ENCODE measurements at places on chromosomes 12 and 14.

- no peak for DNase-seq
These were observed 285.1 kb upstream of the NOS1 start for GRCh38 chr12:117646520-117646919.

- DNase-seq = no peak
These were observed 450.6 kb downstream of the ZFP36L1 start for GRCh38 chr14:68342216-68342763.

DNA sequence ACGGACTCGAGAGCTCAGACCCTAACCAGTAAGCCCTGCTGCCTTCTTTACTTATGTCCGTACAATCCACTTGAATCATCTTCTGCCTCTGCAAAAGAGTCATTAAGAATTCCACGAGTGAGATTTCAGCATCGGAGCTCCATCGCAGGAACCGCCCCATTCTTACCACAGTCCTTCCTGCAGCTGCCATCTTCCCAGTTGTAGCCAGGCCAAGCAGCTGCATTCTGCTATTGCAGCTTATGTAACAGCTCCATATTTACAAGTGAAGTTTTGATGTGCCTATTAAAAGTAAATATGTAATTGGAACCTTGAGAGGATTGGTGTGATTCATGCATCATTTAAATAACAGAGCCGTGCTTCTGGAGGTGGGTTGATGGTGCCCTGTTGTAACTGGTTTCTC, 157.4 kb downstream of the KICS2 start:
- DNase-seq = no peak

- no peak for DNase-seq
These were observed 38.2 kb downstream of the SLC38A4 start for GRCh38 chr12:46787496-46788055.

DNA sequence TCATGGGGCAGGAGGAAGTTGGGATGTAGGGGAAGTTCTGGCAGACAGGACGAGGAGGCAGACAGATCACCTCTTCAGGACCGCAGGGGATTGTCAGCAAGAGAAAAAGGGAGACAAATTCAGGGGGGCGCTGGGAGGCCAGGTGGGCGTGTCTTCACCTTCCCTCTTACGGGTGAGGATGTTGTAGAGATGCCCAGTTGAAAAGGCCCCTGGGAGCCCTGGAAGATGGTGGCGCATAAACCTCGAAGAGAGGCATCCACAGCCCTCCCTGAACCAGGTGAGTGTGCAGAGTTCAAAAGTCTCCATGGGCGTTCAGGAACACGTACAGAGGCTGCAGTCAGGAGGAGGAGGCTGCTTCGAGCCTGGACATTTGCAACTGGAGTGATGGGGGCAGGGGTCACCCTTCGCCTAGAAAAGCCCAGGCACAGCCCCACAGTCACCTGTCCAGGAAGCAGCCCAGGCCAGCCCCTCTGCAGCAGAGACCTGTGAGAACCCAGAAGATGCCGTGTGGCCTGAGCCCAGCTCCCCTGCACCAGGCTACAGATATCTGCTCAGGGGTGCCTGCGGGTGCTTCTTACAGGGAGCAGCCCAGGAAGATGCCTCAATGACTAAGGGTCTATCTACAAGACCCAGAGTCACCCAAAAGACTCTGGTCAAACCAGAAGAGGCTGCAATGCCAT, 74.4 kb downstream of the PRIMA1 start:
- no peak for DNase-seq

- no peak for DNase-seq
These were observed 97.2 kb upstream of the BBS10 start for GRCh38 chr12:76445462-76445861.

DNA sequence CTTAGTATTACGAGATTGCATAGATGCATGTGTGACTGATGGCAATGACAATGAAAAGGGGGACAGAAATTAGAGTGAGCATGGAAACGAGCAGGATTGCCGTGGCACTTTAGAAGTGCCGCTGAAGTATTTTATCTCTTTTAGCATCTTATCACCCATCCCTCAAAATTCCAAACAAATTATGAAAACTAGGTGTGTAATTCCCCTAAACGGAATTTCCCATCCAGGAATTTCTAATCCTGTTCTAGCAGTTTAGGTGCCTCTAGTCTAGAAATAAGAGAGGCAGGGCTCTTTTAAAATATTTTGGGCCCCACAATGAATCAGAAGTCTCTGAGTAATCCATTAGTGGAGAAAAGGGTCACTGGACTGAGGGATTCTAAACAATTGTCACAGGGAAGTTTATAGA, 947 bp downstream of the TMEM52B start:
- DNase-seq = no peak

- peak; percentile 25 for DNase-seq
These were observed at the start of gene PYGL for GRCh38 chr14:50943943-50944646. Gene PYGL, minus strand, starts transcription at chr14:50944483. Its CDS starts 80 bp downstream, at chr14:50944403.

DNA sequence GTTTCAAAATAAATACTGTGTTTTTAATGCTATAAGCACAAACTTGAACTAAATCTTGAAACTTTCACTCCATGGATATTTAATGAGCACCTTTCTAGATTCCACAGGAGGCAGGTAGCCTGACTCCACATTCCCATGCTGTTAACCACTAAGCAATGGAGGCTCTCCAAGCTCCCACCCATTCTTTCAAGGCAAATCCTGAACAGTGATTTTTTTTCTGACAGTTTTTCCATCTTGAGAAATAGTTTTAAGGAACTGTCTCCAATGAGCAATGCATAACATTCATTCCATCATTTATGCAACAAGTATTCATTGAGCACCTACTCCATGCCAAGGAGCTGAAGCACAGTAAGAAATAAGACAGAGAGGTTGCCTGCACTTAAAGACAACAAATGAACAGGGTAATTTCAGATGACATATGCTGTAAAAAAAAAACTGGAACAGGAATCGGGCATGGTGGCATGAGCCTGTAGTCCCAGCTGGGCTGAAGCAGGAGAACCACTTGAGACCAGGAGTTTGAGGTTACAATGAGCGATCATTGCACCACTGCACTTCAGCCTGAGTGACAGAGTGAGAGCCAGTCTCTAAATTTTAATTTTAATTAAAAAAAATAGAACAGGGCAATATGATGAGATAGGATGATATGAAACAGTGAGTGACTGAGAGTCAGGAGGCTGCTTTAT, 102.3 kb upstream of the CPSF6 start:
- DNase-seq = no peak

DNA sequence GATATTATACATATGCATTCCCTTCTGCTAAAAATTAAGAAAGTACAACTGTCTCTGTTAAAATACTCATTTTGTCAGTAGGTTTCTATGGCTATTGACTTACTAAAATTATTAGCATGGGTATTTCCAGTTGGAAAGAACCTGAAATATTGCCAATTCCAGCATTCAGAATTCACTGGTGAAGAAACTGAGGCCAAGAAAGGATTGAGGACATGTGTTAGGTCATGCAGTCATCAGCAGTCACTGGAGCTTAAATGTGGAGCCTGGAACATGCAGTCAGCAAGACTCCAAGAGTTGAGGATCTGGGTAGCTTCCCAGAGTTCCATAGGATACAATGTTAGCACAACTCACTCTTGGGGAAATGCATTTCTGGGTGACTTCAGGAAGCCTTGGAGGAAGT, 1335.6 kb downstream of the AACS start:
- DNase-seq = no peak

- DNase-seq = no peak
These were observed 40.7 kb downstream of the LRRIQ1 start for GRCh38 chr12:85076688-85077430.

DNA sequence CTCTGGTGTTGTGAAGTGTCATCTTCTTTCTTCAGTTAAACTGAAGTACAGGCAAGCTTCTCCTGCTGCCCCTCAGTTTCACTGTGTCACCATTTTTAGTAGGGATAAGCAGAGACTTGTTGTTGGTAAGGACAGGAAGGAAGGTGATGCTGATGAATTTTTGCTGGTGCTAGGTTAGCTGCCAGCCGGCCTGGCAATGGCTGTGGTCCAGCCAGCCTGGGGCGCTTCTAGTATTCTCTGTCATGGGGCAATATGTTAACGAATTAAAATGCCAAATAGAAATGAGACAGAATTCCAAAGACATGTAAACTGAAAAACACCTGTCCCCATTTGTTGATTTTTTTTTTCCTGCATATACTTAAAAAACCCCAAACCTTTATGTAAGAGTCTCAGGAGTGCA, 602.9 kb downstream of the DIO2 start:
- no peak for DNase-seq

GRCh38 chr12:39368096-39368495, 74.8 kb downstream of the KIF21A start:
- DNase-seq = no peak

DNA sequence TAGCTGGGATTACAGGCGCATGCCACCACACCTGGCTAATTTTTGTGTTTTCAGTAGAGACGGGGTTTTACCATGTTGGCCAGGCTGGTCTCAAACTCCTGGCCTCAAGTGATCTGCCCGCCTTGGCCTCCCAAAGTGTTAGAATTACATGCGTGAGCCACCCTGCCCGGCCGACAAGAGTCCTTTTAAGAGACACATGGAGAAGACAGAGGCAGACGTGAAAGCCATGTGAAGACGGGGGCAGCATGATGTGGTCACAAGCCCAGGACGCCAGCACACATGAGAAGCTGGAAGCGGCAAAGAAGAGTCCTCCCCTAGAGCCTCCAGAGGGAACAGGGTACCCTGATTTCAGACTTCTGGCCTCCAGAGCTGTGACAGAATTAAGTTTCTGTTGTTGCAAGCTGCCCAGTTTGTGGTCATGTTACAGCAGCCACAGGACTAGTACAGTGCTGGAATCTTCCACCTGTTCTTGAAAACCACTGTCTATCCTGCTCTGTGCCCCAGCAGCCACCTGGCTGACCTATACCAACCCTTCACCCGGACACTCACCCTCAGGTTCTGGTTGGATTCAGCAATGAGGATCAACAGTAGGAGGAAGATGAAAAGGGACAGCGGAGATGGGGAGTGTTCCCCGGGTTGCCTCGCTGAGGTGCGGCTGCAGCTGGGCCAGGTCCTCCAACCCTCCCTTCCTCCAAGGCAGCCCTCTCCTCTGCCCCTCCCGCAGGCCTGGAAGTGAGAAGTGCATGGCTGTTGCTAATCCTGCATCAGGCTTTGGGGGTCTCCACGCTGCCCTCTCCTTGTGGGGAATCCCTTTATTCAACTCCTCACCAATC, 16.9 kb downstream of the VPS37B start:
- DNase-seq = no peak

DNA sequence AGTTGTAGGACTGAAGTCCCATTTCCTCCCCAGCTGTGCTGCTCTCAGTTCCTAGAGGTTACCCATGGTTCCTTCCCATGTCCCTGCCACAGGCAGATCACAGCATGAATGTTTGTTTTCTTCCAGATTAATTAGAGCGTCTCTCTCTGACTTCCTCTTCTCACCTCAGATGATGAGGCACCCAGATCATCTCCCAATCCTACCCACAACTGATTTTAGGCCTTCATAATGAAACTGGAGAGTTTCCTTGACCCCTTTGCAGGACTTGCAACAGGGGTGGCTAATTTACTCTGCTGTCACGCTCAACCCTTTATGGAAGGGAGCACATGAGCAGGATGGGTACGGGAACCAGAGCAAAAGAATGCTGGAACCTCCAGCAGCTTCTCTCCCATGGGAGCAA, 32.1 kb upstream of the TXNRD1 start:
- DNase-seq = no peak

DNA sequence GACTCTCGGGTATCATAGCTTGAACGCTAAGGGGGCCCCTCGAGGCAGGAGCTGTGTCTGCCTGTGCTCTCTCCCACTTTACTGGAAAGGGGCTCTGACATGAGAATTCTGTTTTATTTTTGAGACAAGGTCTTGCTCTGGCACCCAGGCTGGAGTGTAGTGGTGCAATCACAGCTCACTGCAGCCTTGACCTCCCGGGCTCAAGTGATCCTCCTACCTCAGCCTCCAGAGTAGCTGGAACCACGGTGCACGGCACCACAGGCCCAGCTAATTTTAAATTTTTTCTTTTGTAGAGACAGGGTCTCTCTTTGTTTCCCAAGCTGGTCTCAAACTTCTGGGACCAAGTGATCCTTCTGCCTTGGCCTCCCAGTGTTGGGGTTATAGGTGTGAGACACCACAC, 77.7 kb downstream of the PAPOLA start:
- DNase-seq = no peak

DNA sequence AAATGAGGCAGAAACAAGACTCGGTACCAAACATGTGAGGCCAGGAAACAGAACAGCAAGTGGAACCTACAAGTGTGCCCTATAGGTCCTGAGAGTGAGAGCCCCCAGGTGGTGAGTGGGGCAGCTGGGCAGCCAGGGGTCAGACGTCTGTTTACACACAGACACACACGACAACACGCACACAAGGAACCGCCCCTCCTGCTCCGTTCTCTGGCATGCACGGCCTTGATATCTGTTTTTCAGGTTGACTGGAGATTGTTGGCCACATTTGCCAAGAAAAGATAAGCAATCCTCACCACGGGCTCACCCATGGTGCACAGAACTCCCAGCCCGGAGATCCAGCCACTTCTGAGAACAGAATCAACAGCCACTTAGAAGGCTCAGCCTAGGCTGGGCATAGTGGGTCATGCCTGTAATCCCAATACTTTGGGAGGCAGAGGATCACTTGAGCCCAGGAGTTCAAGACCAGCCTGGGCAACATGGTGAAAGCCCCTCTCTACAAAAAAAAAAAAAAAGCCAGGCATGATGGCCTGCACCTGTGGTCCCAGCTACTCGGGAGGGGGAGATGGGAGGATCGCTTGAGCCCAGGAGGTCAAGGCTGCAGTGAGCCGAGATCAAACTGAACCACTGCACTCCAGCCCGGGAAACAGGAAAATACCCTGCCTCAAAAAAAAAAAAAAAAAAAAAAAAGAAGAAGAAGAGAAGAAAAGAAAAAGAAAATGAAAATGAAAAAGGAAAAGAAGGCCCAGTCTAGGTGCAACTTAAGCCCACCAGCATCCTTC, 19.4 kb upstream of the EIF5 start:
- DNase-seq = no peak

DNA sequence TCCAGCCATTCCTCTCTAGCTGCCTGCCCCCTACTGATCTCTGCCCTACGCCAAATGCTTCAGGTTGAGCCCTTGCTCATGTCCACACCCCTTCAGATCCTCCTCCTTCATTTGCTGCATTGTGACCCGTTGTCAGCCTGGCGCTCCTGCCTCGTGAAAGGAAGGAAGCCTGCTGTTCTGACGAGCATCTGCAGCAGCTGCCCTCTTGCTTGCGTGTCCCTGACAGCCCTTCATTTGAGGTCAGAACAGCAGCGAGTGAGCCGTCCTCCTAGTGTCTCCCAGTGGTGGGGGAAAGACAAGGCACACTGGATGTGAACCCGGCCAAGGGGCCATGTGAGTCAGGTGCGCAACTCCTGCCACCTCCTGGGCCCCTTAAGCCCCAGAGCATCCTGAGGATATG, 3.0 kb upstream of the PIANP start:
- DNase-seq = no peak

GRCh38 chr12:80598004-80598606, 109.3 kb upstream of the MYF6 start:
- no peak for DNase-seq

All from activated naive CD4-positive, alpha-beta T cell treated with Interleukin-2 at 50 U/mL for 16 hours (primary cell).